Nucleus accumbens (tissue), 56 donors: ENCODE measurements at places on chromosomes 7 and 10.

DNA sequence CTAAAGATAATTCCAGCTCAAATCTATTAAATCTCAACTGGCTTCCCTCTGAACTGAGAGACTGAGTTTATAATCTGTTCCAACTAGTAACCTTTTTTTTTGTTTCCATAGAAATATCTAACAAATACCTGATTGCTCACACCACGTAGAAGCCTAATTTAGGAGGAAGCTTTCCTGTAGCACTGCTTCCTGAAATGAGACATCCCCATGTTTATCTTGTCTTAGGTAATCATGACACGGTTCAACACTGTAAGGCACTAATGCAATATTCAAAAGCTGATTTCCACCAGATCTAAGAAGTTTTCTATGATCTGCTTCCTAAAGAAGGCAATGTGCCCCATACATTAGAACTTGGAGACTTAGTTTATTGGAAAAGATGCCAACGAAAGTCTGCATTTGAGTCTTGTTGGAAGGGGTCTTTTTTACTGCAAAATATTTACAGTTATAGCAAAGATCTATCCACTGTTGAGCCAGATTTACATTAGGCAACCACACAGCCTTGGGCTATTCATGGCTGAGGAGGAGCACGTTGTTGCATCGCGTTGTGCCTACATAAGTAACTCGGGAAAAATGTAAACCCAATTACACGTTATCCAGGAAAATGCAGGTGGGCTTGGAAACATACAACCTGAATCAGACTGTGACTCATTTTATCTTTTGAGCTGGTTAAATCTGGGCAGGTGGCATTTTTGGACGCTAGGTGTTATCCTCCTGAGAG lies 66.3 kb downstream of the VIPR2 start:
- no peak for DNase-seq

- DNase-seq = no peak
Observed at GRCh38 chr10:119737823-119738222, 12.0 kb downstream of the INPP5F start.

- DNase-seq = no peak
Observed at GRCh38 chr10:73876971-73877370, 2.6 kb upstream of the CAMK2G start.

DNA sequence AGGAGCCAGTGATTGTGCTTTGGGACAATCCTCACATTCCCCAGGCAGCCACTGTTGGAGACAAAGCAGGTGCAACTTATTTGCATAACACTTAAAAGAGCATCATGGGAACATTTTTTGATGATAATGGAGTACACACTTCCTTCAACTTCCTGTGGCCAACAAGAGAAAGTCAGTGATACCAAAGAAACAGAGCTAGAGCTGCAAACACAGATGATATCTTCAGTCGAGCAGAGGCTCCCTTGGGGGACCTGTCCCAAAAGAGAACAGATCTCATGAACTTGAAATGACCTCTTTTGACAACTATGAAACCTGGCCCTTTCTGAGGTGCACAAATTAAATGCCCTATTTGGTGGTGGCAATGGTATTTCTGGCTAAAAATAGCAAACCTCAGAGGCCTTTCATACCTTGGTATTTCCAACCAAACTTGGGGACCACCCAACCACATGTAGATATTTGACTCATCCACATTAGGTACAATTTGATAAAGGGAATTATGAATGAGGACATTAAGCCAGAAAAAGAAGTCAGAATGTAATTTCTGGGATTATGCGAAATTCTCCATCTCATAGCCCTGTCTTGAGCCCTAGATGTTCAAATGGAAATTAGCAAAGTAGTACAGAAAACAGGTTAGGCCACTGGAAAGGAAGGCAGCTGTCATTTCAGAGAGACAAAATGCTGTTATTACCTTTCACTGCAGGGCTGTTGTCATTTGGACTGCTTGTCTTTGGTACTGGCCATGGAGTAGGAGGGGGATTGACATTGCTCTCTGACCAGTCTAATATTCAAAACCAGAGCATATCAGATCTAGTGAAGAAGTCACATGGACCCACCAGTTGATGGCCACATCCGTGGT lies 146.2 kb downstream of the ICA1 start:
- no peak for DNase-seq

GRCh38 chr10:17657103-17657500 lies 13.2 kb downstream of the STAM start:
- no peak for DNase-seq

GRCh38 chr7:50264908-50265307 lies 39.6 kb upstream of the IKZF1 start:
- no peak for DNase-seq

DNA sequence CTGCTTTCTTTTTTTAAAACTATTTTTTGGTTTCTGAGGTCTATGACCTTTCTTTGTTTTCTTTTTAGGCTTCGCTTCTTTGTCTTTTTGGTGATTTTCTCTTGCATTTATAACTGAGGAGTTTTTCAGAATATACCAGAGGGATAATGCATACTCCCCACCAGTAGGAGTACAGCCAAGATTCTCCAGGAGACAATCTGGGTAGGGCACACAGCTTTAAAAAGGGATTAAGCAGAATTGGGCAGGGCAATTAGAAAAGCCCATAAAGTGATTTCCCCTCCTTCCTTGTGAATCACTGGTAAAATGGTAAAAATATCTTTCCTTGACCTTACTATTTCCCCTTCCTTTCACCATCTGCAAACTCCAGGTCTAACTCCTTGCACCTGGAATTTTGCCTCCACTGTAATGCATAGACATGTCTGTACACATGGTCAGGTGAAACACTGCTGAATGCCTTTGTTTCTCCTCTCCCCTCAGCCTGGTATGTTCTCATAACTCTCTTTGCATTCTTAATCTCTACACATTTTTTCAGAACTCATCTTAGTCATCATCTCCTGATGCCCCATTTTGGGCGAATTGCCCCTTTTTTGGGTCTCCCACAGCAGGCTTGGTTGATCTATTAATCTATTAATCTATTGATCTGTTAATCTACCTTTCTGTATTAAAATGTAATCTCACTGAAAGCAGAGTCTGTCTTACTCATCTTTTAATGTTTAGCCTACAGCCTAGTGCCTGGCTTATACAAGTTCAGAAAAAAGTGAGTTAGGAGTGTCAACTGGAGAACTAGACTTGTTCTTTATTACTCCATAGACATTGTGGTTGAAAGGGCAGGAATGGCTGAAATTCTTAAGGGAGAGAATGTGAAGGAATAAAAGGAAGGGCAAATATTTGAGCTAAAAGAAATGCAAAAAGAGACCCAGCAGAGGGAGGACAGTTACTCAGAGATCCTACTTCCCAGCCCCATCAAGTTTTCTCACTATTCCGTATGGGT lies 64.6 kb downstream of the MDFIC start:
- no peak for DNase-seq

DNA sequence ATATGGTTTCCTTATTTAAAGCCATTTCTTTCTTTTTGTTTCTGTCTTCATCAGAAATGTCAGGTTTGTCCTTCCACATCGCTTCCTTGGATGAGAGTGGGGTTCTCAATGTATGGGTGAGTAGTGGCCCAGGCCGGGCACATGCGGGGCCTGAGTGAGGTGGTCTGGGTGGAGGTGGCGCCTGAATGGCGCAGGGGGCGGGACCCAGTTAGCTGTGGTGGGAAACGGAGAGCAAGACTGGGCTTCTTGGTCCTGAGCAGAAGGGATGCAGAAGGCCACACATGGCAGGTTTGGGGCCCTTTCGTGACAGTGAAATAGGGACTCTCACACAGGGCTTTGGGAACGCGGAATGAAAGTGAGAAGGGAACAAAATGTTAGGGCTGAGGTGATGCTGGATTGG lies 70.0 kb downstream of the DYNC2I1 start:
- DNase-seq = no peak

GRCh38 chr10:11755512-11756263 lies 13.5 kb downstream of the ECHDC3 start:
- DNase-seq = no peak

DNA sequence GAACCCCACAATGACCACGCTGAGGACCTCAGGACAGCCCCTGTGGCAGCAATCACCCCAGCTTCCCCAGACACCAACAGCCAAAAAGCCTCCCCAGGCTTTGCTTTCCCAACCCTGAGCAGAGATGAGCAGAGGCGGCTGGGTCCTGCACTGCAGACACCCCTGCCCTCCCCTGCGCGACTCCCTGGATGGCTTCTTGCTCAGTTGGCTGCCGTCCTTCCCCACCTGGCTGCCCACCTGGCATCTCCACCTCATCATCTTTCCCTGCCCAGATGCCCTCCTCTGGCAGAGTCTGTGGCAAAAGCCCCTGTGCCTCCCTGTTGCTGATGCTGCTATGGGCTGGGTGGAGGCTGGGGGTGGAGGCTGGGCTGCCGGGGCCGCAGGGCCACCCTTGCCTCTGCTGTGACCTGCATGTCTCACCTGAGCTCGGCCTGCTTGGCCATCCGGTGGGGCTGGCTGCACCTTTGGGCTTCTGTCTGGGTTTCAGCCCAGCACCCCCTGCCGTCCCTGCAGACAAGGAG lies 567.7 kb downstream of the TCERG1L start:
- DNase-seq = no peak

DNA sequence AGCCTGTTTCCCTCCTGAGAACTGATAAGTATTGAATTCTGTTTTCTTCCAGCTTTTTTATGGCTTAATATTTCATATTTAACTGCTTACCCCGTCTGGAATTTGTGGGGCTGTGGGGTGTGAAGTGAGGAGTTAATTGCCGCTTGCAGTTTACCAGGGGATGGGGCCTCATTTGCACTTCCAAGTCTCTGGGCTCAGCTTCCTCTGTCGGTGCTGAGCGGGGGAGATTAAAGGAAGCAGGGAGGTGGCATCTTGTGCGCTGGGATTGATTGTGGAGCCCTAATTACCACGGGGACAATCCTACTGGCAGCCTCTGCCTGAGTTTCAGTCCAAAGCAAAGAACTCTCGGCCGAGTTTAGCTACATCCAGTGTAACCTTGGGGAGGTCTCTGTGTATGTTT lies 33.4 kb downstream of the ELFN1 start:
- no peak for DNase-seq

GRCh38 chr7:1669954-1670893 lies at the start of gene ELFN1:
Gene ELFN1 (plus strand): TSS chr7:1670277. CDS start chr7:1744597, 74,320 bp downstream.
- no peak for DNase-seq

DNA sequence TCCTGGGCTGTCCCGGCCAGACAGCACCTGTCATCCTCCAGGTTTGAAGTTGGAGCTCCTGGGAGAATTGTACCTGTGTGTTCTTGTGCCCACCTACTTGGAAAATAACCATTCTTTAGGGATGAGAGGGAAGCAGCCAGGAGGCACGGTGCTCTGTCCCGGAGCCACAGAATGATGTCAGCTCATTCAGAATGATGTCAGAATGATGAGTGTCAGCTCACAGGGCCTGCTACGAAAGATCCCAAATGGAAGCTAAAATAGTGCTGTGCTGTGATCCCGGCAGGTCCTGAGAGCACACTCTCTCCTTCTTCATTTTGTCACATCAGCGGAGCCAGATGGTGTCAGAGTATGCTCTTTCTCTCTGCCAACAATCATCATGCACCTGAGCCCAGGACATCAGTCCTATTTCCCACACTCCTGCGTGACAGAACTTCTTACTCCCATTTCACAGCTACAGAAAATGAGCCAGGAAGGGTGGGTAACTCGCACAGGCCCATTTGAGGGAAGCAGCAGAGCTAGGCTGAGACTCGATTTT lies 8.3 kb downstream of the ABCA13 start:
- no peak for DNase-seq
